Stimulated activated naive B cell treated with anti-CD40 and anti-IgM and Interleukin-4, amounts not matched to agents 10 μg/mL and 1 μg/mL and 100 μg/mL, for 72 hours (primary cell): ENCODE measurements at places on chromosomes 3 and 15.

DNA sequence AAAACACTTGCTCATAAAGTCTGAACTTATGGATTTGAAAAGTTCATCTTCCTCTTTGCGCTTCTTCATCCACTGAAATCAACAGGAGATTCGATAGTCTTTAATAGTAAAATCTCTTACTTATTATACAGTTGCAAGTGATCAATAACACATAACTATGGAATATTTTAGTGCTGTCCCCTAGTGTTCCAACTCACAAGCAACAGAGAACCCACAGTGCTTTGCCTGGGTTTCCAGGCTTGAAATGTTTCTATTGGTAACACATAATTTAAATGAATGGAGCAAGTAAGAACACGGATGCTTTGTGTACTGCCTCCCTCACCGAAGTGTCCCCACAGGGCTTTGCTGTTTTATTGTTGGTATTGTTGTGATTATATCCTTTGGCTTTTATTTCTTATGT is 93.5 kb downstream of the WDR72 start:
- no peak for DNase-seq

DNA sequence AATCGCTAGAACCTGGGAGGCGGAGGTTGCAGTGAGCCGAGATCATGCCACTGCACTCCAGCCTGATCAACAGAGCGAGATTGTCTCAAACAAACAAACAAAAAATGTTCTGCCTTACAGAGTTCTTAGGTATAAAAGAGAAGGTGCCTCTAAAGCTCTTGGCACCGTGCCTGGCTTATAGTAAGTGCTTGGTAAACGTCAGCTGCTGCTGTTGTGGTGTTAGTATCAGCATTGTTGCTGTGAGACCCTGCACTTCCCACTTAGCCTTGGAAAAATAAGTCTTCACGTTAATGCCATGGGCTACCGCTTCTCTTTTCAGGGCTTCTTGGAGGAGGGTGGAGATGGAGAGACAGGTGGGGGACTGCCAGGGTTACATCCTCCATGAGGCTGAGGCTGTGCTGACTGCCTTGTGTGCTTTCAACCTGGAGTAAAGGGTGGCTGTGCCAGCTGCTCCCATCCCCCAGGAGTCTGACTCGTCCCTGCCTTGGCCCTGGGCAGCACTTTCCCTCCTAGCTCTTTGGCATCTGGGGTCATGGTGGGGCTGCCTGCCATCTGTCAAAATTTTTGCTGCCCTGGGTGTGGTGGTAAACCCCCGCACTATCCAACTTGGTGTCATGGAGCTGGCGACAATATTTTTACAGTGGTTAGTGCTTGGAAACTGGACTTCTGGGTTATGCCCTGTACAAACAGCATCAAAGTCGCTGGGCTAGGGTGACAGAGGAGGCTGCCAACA is 17.8 kb downstream of the FLNB start:
- DNase-seq, result no peak

DNA sequence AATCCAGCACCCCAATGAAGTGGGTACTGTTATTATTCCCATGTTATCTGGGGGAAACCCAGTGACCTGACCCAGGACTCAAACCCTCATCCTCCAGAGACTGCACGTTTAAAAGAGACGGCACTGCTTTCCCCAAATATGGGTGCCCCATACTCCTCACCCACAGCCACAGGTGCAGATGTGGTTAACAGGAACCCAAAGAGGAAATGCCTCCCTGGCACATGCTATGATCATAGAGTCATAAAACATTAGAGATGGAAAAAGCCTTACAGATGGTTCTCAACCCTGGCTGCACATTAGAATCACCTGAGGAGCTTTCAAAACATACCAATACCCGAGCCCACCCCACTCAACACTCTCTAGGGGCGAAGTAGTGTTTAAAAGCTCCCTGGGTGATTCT is 111.5 kb downstream of the SEMA5B start:
- no peak for DNase-seq

- no peak for DNase-seq
These were observed 110.9 kb downstream of the ASB7 start for GRCh38 chr15:100713163-100713867.

- DNase-seq, result no peak
These were observed 81.8 kb upstream of the THBS1 start for GRCh38 chr15:39499042-39499441.

DNA sequence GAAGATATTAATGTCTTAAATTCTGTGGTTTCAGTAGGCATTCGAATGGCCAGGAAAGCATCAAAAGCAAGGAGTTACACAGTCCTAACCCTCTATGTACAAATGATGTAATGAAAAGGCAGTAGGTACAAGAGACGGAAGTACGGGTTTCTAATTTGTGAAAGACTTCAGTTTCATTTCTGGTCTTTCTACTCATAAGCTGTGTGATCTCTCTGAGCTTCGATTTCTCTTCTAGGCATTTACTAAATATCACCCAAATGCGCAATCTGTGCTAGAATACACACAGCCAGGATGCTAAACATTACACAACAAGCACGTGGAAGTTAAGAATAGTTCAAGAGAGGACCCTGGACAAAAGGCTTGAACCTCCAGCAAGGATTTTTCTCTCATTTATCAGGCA is 17.9 kb upstream of the STIMATE start:
- no peak for DNase-seq

GRCh38 chr15:85847031-85847430 is 52.3 kb upstream of the KLHL25 start:
- no peak for DNase-seq

- DNase-seq, result peak; percentile 21
These were observed 46.0 kb downstream of the GALK2 start for GRCh38 chr15:49215768-49216739.

GRCh38 chr3:157117875-157118654 is 41.9 kb downstream of the CCNL1 start:
- no peak for DNase-seq

DNA sequence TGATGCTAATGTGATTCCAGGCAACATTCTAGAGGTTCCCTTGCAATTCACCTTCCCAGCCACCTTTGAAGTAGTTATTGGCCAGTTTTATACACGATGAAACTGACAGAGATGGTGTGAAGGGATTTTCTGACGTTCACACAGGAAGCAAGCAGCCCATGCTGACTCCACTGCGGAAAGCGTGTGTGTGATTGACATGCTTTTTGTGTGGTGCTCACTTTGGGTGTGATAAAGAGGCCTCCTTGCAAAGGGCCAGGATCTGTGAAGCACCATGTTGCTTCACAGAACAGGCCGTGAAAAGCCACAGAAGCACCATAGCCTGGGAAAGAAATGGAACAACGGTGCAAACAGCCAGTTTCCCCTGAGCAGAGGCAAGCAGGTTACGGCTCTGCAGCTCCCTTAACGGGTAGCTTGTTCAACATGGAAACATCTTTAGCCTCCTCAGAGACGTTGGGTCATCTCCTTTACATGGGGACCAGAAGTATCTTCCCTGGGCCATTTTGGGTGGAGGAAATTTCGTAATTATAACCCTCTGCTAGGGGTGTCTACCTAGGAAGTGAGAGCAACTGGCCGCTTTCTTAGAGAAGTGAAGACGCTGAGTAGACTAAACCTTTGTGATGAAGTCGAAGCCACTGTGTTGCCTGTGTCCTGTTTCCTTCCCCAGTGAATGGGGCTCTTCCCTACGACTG is 108.5 kb downstream of the APBA2 start:
- DNase-seq, result no peak

- no peak for DNase-seq
These were observed 30.5 kb downstream of the RAD54L2 start for GRCh38 chr3:51568996-51569395.

- DNase-seq, result no peak
These were observed 476.9 kb upstream of the PROK2 start for GRCh38 chr3:72261566-72262564.

DNA sequence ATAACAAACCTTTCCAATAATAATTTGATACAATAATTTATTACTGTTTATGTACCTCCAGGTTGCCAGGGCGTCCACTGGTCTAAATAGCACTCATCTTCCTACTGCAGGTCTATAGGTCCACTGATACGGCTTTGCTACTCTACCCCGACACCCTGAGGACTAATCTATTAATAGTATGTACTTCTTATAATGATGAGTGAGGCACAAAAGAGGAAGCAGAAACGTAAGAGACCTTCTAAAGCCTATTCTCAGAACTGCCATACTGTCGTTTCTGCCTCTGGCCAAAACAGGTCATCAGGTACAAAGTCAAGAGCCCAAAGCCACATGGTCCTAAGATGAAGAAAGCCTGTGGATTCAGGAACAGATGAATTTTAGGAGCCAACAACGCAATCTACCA is 163.2 kb upstream of the GRM7 start:
- DNase-seq, result no peak

DNA sequence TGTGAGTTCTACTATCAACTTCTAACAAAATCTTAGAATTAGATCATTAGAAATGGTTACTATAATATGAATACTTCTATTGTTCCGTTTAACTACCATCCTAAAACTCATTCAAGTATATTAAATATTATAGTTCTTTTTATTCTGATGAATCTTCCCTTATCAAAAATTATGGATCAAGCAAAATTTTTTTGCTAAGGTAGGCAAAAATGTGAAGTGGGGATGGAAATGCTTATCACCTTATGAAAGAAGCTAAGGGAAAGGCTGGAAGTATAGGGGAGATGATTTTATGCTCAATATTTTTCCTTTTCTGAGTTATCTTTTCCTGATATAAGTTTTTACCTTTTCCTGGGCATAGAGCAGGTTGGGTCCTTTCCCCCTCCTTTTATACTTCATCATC is 40.7 kb upstream of the CCDC39 start:
- no peak for DNase-seq

DNA sequence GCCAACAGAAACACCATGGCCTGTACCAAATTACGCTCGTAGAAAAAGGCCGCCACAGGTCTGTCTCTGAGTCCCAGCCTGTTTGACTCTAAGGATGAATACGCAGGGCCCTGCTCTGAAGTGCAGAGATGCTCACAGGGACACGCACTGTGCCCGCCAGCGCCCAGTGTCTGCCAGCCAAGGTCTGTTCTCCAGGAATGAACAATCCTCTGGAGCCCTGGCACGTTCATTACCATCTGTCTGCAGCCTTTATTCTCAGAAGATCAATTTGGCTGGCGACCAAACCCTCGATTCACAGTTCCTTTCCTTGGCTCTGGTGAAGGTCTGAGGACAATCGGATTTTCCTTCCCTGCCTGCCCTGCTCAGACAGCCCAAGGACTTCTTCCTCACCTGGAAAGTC is 66.3 kb downstream of the NIPA2 start:
- no peak for DNase-seq

- DNase-seq, result no peak
These were observed 79.7 kb upstream of the LINGO1 start for GRCh38 chr15:77712438-77712837.

DNA sequence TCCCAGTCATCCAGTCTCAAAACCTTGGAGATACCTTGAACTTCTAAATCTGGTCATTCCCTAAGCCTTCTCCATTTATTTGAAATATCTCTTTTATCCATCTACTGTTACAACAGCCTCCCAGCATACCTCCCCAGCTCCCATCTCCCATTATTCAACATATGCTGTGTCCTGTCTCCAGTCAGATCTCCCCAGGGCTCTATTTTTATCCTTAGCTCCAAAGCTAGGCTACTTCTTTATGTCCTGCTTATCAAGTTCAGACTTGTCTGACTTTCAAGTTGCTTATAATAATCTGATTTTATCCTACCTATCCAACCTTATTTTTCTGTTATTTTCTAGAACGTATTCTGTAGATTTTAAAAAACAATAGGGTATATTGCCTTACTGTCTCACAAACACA is 44.2 kb downstream of the IQGAP1 start:
- DNase-seq, result no peak

GRCh38 chr15:25422021-25422420 is 16.8 kb downstream of the UBE3A start:
- DNase-seq, result no peak

DNA sequence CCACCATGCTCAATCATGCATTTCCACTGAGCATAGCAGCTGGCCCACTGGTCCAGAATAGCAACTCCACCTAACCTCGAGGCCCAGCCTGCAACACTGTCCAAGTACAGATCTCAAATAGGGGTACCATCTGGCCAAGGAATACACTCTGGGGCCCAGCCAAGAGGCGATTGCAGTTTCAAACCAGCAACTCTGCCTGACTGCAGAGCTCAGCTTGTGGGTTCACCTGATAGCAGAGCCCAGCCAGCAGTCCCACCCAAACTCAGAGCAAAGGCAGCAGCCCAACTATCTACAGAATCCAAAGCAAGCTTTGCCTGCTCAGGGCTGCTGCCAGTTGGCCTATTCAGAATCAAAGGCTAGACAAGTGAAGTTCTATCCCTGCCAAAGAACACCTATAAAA is 30.5 kb downstream of the POLQ start:
- no peak for DNase-seq

GRCh38 chr15:95973566-95974256 is 356.8 kb upstream of the NR2F2 start:
- no peak for DNase-seq

DNA sequence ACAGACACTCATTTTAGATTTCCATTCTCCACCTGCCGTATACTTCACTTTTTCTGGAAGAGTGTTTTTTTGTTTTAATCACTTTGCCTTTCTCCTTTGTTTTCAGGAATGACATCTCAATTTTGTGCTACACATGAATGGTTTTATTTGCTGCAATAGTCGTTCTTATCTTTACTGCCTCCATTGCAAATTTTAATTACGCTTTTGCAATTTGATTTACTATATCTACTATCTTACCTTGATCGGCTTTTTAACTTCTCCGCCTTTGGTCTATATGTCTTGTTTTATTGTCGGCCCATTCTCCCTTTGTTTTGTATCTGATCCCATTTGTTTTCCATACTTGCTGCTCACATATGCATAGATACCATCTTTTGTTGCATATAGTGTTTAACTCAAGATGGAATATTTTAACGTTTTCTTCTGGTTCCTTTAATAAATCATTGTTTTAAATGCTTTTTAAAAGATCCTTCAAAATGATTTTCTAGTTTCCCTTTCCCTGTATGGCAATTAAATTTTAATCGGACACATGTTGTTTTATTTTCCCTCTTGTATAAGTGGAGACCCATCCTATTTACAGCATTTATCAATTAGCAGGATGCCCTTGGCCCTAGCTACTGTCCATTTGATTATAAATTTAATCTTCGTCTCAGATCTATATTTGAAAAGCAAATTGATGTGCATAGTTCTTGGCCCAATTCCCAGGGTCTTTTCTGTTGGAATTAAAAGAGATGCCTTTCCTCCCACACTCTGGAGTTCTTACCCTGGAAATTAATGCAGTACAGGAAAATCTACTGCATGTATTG is 97.2 kb upstream of the CNTN4 start:
- no peak for DNase-seq

GRCh38 chr3:71579935-71580406 is 3.6 kb downstream of the FOXP1 start:
- DNase-seq, result no peak

GRCh38 chr3:79258479-79258878 is 509.3 kb downstream of the ROBO1 start:
- DNase-seq, result no peak

DNA sequence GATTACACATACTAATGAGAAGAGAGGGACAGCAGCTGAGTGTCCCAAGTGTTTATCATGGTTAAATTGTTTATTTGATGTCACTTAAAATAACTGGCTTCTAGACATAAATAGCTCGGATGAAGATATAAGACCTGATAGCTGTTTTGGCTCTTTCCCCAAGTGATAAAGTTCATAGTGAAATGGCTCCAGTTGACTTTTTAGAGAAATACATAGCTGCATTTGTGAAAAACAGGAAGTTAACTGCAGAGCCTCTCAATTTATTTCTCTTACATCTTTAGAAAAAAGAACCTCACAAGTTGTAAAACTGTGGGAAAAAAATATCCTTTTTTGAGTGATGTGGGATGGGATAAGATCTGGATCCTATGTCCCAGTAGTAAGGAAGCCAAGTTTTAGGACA is 332.9 kb upstream of the RASGRP1 start:
- no peak for DNase-seq
